ENCODE measurements at places on chromosomes 4 and X.

GRCh38 chr4:55571806-55572205 lies 20.2 kb downstream of the PDCL2 start:
- DNase-seq: no peak

DNA sequence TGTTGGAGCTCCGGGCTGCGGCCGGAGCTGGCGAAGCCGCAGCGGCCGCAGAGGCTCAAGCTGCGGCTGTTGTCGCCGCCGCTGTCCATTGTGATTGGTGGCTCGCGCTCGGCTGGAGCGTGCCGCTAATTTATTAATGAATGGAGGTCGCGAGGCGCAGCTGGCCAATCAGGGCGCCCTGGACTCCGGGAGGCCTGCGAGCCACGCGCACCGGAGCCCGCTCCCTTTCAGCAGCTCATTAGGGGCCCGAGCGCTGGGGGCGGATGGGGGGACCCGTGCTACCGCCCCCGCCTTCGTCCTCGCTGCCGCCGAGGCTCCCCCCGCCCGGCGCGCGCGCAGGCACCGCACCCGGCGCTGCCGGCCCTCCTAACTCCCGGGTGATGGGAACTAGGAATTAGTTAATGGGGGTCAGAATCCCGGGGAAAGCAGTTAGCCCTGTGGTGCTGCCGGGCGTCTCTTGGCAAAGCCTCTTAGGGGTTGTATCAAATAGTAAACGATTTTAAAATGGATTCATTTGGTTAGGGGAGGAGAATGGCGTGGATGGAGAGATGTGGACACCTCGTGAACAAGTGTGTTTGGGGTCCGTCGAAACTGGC lies 589 bp upstream of the NEUROG2 start:
- DNase-seq: no peak

DNA sequence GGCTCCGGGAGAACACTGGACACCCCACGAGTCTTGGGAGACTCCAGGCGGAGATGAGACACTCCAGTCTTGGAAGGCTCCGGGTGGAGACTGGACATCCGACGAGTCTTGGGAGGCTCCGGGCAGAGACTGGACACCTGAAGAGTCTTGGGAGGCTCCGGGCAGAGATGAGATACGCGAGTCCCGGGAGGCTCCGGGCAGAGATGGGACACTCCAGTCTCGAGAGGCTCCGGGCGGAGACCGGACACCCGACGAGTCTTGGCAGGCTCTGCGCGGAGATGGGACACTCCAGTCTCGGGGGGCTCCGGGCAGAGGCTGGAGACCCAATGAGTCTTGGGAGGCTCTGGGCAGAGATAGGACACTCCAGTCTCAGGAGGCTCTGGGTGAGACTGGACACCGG lies 28.1 kb upstream of the LANCL3 start:
- no peak for DNase-seq

GRCh38 chr4:23366557-23366906 lies 523.3 kb downstream of the PPARGC1A start:
- DNase-seq: no peak

GRCh38 chr4:173990126-173990868 lies 293.2 kb downstream of the FBXO8 start:
- DNase-seq: no peak

DNA sequence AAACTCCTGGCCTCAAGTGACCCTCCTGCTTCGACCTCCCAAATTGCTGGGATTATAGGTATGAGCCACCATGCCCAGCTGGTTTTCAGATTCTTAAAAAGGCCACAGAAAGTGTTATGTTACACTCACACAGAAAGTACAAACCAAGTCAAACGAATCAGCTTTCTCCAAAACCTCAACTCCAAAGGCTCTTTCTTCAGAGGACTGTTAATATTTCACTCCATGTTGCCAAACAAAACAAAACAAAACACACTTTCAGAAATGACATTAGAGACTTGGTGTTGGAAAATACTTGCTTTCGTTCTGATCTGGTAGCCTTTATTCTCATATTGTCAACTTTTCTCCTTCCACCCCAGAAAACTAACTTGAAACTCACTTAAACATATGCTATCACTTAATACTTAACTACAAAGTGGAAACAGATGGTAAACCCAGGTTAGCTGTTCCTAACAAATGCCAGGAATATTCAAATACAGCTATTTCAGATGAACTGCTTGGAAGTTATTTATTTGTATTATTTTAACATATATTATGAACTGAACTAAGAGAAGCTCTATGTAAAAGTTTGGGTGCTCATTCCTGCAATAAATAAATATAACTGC lies 34.7 kb downstream of the RLIM start:
- DNase-seq: no peak

DNA sequence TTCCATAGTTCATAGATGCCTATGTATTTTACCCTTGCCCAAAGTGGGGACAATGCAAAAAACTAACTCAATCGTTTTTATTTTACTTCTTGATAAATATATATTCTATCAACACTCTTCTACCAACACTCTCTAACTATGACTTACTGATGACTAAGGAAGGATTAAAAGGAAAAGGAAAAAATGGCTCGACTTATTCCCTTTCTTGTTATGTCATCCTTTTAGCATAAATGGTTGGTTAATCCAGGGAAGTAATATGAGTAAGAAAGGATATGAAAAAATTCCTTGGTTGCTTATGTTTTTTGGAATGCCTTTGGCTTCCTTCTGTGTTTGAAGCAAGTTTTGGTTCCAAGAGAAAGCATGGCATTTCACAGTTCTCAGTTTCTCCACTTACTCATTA lies 1087.1 kb downstream of the C4orf33 start:
- no peak for DNase-seq

DNA sequence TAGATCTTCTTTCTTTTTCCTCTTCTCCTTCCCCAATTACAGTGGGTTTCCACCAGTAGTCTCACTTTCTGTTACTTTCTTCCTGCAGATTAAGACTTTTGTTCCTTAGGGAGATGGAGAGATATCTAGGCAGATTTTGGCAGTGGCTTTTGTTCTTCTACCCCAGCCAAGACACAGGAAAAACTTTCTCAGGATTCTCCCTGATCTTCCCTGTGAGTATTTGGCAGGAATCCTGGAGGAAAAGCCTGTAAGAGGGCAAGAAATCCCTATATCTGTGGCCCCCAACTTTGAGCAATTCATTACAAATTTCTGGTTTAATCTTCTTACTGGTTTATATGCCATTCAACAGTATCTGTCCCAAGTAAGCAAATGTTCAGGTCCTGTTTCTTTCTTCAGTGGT lies 21.9 kb downstream of the SLC9A7 start:
- no peak for DNase-seq

DNA sequence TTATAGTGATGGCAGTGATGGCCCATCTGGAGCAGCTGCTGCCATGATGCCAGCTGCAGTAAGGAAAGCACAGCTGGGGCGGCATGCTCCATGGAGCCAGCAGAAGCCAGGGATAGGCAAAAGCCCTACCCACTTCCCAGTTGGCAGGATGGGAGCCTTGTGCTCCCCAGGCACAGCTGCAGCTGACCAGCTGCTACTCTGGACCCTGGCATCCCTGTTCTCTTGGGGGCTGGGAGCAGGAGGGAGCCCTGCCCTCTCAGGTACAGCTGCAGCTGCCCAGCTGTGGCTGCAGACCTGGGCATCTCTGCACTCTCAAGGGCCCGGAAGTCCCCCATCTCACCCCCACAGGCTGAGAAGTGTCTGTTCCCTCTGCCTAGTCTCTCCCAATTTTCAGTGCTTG lies 531.9 kb downstream of the PCDH18 start:
- no peak for DNase-seq

DNA sequence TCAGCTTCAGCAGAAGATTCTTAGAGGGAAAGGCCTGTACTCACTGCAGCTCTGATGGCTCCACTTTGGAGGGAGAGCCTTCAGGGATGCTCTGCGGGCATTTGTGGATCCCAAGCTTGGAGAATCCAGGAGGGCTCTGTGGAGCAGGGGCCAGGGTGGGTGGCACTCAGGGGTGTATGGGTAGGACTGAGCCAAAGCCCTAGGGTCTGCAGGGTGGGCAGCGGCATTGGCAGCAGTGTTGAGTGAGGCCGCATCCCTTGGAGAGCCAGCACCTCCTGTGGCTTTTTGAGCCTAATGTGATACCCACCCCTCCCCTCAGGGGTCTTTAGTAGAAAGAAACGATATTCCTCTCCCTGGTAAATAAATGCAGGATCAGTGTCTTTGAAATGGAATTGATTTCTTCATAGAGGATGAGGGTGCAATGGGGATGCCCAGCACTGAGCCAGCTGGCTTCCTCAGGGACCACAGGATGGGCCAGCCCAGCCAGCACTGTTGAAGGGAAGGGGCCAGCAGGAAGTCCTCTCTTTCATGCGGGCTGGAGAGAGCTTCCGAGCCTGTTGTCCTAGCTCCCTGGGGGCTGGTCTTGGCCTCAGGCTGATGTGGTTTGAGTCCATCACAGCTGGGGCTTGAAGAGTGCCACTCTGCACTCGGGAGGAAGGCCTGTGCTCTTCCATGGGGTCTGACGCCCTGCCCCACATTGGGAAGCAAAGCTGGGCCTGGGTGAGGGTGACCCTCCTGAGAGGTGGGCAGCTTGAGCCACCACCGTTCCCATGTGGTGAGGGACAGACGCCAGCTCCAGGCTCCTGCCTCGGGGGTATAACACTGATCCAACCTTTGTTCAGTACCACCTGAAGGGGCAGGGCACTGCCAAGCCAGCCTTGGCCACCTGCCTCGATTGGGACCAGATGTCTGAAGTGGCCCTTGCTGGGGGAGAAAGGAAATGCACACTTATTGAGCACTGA lies 49.5 kb downstream of the PSAPL1 start:
- DNase-seq: no peak

GRCh38 chrX:150155436-150156035 lies 207.6 kb upstream of the MAMLD1 start:
- no peak for DNase-seq

GRCh38 chr4:54199919-54200318 lies 29.2 kb upstream of the PDGFRA start:
- DNase-seq: no peak

DNA sequence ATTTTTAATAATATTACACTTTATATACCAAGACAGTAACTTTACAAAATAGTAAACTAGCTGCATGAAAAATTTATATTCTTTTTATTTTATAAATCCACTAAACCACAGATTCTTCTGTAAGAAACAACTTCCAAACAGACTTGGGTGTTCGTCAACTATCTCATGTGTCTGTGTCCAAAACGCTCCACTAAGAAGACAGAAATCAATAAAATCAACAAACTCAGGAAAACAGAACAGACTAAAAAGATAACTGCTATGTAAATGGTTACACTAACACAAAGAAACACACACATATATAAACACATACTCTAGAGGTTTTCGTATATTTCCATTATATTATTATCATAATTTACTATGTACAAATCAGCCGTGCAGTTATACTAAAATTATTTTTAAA lies 158.4 kb downstream of the PPP3CA start:
- DNase-seq: no peak

GRCh38 chrX:107451731-107452130 lies 2.3 kb downstream of the FRMPD3 start:
- DNase-seq: no peak

GRCh38 chr4:38562751-38563198 lies 101.2 kb upstream of the KLF3 start:
- no peak for DNase-seq

DNA sequence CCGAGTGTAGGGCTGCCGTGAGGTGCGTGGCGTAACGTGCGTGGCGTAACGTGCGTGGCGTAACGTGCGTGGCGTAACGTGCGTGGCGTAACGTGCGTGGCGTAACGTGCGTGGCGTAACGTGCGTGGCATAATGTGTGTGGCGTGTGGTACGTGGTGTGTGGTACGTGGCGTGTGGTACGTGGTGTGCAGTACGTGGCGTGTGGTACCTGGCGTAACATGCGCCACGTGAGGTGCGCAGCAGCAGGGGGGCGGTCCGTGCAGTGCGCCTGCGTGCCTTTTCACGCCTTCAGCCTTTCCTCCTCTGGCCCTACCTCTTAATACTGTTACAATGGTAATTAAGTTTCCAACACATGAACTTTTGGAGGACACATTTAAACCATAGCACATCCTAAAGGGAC lies at the start of gene TFDP3:
Gene TFDP3 (minus strand): TSS at position 26 of the 400 bp plus-strand sequence. CDS start 95 bp downstream, outside the sequence.
- no peak for DNase-seq

Measured in activated naive CD4-positive, alpha-beta T cell treated with Interleukin-2 at 50 U/mL for 16 hours (primary cell).